Activated effector memory CD4-positive, alpha-beta T cell treated with anti-CD3 and anti-CD28 coated beads, Interleukin-2, amount 50 U/mL, for 16 hours (primary cell): ENCODE measurements at places on chromosomes 3 and 15.

- DNase-seq: no peak
Measured at GRCh38 chr3:8962226-8962861, 928 bp downstream of the RAD18 start.

DNA sequence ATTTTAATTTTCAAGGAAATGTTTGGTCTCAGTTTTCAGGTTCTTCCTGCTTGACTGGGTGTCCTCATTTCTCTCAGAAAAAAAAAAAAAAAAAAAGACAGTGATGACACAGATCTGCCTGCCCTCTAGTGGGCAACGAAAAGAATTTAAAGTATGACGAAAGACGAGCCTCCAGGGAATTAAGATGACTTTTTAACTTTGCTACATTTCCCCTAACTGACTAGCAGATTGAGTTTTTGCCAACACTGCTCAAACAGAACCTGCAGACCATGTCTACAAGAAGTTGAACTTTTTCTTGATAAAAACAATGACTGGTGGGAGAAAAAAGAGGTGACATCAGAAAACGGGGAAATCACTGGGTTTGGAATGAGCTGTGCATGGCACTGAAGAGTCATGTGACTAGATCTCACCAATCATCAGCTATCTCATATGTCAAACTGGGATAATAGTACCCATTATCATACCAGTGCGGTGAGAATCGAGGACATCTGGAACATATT, 40.8 kb downstream of the EOMES start:
- no peak for DNase-seq

GRCh38 chr15:25053000-25053815, 98.4 kb downstream of the SNRPN start:
- DNase-seq: peak; percentile 30

- DNase-seq: no peak
Measured at GRCh38 chr3:119245778-119246177, 5.1 kb upstream of the B4GALT4 start.

GRCh38 chr15:42419369-42419768, 60.1 kb downstream of the CAPN3 start:
- DNase-seq: no peak

- DNase-seq: no peak
Measured at GRCh38 chr15:96264351-96264798, 66.1 kb upstream of the NR2F2 start.

GRCh38 chr15:77696871-77697270, 64.2 kb upstream of the LINGO1 start:
- DNase-seq: no peak

DNA sequence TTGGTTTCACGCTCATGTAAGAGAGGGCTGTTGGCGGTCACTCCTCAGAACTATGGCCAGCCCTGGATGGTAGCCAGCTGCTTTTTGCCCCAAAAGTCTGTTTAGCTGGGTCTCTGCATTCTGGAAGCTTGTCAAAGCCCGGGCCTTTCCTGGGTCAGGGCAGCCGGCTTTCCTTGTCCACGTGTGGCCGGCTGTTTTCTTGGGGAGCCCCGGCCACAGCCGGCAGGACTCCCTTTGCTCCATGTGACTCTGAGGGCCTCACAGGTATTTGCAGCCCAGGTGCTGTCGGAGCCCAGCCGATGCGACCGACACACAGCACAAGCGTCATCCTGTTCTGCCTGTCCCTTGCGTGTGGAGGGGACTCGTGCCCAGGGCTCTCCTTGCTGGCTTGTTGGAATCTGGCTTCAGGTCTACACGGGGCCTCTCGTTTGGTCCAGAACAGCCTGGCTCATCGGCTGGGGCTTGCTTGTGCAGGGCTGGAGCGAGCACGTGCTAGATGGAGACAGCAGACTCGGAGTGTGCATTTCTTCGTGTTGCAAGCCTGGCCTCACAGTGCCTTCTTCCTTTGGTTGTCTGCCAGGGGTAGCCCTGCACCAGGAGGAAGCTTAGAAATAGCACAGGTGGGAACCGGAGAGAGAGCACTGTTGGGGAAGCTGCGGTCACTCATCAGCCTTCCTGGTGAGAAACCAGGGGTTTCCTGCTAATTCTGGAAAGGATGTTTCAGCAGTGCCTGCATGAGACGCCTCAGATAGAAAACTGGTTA, 51.5 kb downstream of the PGPEP1L start:
- DNase-seq: no peak

- no peak for DNase-seq
Measured at GRCh38 chr15:87902772-87903426, 353.6 kb downstream of the NTRK3 start.

DNA sequence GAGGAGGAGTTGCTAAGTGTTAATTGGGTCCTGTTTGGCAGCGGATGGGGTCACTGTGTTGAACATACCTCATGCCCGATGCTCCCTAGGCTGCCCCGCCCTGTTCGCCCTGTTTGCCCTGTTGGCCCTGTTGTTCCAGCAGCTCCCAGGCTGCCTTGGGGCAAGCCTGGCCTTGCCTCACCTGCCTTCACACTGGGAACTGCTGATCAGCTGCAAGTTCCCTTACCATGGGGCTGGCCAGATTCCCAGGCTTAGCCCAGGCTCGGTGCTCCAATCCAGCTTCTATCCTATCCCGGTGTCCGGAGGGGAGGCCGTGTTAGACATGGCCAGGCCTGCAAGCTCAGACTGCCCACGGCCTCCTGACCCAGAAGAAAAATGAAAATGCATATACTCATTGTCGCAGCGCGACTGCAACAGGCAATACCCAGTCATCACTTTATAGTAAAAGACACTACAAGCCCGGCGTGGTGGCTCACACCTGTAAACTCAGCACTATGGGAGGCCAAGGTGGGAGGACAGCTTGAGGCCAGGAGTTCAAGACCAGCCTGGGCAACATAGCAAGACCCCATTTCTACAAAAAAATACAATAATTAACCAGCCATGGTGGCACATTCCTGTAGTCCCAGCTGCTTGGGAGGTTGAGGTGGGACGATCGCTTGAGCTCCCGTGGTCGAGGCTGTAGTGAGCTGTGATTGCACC, 42.9 kb upstream of the ZNF710 start:
- DNase-seq: no peak

DNA sequence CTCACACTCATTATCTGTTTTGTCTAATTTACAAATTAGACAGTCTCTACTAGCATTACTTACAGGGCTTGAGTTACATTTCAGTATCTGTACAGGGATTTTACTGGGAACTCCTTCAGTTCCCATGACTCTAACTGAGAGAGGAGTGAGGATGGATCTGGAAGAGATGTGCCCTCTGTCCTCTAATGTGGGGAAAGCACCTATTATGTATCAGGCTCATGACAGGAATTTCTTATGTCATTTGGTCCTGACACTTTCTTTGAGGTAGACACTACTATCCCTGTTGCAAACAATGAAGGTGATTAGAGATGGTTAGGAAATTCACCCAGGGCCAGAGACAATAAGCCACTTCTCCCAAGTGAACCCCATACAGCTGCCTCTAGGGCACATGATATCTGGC, 10.9 kb upstream of the NCKIPSD start:
- DNase-seq: no peak

- peak; percentile 82 for DNase-seq
Measured at GRCh38 chr15:70528270-70528706, 235.1 kb downstream of the UACA start.

- no peak for DNase-seq
Measured at GRCh38 chr3:66583424-66584040, 82.7 kb upstream of the LRIG1 start.

GRCh38 chr15:37981775-37982174, 47.3 kb downstream of the TMCO5A start:
- no peak for DNase-seq

DNA sequence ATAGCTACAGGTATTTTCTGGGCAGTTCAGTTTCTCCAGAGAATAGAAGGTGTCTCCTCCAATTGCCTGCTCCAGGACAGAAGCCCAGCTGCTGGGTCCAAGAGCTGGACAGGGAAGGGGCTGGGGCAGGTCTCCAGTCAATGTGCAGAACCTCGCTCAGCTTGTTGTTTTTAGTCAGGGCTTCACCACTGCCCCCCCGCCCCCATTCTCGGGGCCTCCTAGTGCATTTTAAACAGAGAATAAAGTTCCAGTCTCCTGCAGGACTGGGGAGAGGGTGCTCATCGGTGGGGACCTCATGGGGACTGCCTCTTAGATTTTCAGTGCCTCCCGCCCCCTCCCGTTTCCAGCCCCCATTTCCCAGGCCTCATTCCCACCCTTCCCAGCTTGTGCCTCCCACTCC, 216.6 kb downstream of the XXYLT1 start:
- DNase-seq: peak; percentile 50

- no peak for DNase-seq
Measured at GRCh38 chr15:95850837-95851236, 479.7 kb upstream of the NR2F2 start.

DNA sequence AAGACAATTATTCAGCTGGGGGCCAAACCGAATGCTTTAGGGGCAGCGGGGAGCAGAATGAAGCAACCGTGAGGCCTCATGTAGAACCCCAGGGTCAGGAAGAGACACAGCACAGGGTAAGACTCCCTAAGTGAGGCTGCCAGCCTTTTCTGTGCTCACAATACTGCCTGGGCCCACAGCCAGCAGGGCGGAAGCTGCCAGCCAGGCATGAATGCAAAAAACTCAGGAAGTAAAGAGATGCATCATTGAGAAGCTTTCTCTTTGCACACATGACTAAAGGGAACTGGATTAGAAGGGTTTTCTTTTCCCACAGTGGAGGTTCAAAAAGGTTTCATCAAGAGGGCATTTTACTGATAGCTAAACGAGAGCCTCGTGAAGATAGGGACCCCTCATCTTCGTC, 33.3 kb downstream of the CA12 start:
- no peak for DNase-seq

GRCh38 chr3:13115991-13116390, 42.8 kb upstream of the IQSEC1 start:
- DNase-seq: peak; percentile 14

DNA sequence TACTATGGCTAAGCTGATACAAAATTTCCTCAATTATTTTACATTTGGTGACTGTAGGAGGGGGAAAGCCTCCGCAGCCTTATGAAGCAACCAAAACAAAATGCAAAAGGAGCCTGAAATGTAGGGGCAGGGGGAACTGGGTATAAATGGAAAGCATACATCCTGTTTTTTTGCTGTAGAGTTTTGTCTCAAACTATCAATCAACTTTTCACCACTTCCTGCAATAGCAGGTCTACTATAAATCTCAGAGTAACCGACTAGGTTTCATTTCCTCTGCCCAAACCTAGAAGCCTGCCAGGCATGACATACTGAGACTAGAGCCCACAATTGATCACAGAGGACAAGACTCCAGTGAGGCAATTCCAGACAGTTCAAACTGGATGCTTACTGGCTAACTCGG, 91.3 kb downstream of the SHQ1 start:
- no peak for DNase-seq

DNA sequence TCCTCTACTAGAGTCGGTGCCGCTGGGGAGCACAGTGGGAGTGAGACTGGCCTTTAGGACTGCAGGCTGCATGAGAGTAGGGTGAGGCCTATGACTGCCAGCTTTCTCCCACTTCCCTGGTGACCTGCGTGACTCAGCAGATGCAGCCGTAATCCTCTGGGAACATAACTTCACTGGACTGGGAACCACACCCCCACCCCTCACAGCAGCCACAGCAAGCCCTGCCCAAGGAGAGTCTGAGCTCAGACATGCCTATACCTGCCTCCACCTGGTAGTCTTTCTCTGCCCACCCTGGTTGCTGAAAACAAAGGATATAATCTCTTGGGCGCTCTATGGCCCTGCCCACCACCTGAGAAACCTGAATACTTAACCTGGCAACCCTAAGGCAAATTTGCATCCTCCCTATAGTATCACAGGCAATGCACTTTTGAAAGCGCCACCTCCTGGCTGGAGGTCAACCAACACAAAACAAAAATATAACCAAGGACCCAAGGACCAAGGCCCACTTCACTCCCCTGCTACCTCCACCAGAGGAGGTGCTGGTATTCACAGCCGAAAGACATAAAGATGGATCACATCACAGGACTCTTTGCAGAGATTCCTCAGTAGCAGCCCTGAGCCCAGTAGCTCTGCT, 308.9 kb downstream of the CTNNB1 start:
- no peak for DNase-seq

DNA sequence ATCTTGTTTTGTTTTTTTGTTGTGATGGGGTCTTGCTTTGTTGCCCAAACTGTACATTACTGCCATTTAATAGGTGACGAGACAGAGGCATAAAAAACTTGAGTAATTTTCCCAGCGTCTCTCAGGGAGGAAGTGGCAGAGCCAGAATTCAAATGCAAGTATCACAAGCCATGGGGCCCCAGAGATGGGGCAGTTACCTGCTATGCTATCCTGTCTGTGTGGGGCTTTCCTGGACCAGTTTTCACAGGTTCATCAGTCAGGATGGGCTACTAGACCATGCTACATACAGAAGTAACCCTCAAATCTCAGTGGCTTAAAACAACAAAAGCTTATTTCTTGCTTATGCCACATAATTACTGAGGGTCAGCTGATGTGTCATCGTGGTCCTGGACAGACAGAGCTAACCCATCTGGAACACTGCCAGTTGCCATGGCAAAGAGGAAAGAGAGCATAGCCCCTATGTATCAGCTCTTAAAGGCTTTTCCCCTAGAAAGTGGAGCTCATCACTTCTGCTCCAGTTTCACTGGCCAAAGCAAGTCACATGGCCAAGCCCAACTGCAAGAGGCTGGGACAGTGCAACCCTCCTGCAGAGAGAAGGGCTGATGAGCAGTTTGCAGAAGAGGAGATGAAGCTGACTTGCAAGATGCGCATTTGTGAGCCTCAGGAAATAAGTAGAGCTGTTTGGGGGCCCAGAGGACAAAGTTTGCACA, 31.7 kb upstream of the SYNM start:
- no peak for DNase-seq

- no peak for DNase-seq
Measured at GRCh38 chr15:74414603-74415338, 19.0 kb downstream of the SEMA7A start.

DNA sequence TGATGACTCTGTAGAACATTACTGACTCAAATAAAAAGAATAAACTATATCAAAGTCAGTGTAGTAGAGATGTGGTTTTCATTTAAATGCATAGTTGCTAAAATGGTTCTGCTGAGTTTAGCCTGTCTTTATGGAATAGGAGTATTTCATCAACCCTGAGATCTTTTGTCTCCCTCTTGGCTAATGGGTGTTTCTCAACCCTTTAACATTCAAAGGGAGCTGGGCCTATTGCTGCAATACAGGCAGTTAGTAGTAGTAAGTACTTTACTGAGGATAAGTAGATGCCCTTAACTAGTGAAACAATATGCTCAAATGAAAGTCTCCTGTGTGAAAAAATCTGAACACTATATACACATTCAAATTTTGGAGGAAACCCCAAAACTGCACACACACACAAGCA, 184.7 kb upstream of the TTC14 start:
- DNase-seq: no peak

GRCh38 chr15:74137537-74137894, 7.1 kb downstream of the ISLR2 start:
- DNase-seq: no peak
